ENCODE measurements at places on chromosomes 2 and 18.

DNA sequence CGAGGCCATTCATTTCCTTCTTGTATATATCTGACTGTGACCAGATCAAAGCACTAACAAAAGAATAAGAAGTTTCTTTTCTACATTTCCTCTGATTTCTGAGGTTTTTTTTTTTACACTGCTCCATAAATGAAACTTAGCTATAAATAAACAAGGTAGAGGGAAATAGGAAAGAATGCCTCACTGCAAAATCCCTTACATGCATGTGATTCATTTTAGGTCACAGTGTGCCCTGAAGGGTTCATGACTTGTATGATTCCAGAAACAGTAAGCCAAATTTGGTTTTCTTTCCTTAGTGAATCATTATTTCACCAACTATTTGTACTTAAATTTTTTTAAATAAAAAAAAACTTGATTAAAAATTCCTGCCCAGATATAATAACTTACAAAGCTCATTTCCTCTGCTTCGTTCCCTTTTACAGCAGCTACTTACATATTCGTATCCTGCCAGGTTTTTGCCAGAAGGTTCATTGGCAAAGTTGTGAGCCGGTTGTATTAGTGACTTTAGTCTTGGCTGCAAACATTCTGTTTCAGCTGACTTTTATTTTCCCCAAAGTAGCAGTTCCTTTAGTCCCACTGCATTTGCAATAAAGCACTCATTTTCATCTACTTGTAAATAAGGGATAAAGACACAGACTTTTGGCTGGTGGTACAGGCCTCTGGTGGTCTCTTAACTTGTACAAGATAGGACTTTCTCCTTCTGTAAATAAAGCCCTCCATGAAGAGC is 58.6 kb downstream of the LRP2 start:
- no peak for DNase-seq

DNA sequence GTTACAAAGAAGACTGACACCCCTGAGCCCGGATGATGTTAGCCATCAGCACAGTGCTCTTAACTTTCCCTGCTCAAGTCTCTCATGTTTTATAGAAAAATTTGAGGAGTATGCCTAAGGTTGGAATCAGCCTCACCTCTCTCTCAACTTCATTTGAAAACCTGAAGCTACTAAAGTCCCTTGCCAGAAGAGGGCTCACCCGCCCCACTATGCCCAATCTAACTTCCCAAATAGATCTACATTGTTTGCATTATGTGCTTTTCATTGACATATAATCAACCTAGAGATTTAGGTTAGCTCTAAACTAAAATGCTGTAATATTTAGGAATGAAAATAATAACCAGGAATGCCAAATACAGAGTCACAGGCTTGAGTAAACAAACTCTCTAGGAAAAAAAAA is 305.4 kb downstream of the NCKAP5 start:
- DNase-seq, result no peak

DNA sequence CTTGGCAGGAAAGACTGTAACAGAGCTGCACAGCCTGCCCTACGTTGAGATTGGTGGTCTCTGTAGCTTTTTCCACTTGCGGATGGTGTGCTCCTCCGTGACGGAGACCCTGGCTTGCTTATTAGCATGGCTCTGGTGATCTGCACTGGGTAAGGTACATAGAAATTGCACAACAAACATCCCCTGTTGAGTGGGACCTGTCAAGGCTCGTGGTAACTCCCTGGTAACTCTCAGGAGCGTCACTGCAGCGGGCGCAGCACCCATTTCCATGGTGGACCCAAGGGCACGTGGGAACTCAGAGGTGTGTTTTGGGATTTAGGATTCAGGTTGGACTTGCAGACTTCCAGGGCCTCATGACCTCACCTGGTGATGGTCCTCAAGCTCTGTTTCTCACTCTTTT is 1.1 kb downstream of the TRAF3IP1 start:
- no peak for DNase-seq

- no peak for DNase-seq
These were observed 66.3 kb upstream of the GPR45 start for GRCh38 chr2:105175231-105175630.

DNA sequence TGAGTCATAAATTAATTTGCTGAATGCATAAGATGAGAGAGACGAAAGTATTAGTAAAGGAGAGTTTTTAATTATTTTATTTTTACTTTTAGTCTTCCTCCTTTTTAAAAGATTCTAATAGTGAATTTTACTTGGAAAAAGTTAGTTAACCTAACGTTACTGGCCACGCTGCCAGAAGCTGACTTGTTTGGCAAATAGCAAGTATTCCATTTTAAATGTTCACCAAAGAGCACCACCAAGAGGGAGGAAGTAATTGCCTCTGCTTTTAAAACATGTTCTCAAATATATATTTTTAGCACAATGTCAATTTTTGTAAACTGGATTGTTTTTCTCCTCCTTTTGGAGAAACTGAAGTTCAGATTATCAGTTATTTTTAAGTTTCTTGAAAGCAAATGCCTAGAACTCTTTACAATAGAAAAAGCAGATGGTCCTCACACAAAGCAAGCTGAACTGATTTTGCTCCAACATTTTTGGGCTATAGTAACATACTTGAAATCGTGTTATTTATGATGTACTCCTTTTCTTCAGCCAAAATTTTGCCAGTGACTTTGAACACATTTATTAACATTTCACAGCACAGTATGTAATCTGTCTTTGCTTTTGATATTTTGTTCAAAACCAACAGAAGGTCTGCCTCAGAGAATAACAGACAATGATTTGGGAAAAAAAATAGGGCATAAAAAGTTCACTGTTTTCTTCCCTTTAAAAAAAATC is 1311.0 kb upstream of the FAM98A start:
- no peak for DNase-seq

DNA sequence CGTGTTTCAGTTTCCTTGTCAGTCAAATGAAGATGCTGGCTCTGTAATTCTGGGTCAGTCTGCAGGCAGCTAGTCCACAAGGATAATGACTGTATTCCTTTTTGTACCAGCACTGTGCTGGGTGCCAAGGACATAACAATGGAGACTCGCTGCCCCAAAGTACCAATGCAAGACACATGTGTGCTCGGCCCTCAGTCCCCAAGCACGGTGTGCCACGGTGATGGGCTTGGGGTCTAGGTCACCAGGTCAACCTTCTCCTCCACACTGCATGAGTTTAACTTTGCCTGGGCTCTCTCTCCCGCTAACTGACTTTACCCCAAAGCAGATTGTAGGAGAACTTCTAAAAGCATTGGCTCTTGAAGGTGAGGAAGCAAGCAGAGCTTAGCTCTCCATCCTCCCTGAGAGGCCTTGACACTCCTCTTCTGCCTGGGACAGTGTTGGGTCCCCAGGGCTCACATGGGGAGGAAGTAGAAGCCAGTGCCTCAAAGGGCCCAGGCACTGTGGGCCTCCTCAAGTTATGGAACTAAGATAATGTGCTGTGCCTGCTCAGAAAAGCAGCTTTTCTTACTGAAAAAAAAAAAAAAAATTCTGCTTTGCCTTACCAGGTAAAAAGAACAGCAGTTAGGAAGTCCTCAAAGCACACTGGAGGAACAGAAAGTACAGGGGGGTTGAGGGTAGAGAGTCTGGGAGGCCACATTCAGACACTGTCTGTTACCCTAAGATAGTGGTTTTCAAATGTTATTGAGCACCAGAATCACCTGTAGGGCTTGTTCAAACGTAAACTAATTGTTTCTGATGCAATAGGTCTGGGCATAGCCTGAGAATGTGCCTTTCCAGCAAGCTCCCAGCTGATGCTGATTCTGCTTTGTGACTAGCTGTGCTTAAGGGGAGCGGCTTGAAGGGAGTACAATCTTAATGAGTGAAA is 276.4 kb upstream of the CXCR4 start:
- DNase-seq, result no peak

DNA sequence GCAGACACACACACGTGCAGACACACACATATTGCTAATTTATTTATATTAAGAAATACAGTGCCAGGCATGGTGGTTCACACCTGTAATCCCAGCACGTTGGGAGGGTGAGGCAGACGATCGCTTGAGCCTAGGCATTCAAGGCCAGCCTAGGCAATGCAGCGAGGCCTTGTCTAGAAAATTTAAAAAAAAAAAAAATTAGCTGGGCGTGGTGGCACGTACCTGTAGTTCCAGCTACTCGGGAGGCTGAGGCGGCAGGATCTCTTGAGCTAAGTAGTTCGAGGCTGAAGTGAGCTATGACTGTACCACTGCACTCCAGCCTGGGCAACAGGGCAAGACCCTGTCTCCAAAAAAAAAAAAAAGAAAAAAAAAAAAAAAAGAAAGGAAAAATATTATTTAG is 28.8 kb downstream of the ANXA4 start:
- DNase-seq, result peak; percentile 81

- no peak for DNase-seq
These were observed 19.4 kb upstream of the DUSP2 start for GRCh38 chr2:96164459-96165184.
